ENCODE measurements at places on chromosomes 2 and 18. TPM values are rescaled to one million over a fixed set of nuclear protein-coding genes. Genes with fewer than 3 reads are reported as not detected.

The XIRP2 gene
- total RNA-seq: 420 TPM

- DNase-seq: no peak
These were observed 38.2 kb downstream of the TPO start for GRCh38 chr2:1451422-1451821.

- no peak for DNase-seq
These were observed 74.3 kb upstream of the CCDC150 start for GRCh38 chr2:196565106-196565765.

DNA sequence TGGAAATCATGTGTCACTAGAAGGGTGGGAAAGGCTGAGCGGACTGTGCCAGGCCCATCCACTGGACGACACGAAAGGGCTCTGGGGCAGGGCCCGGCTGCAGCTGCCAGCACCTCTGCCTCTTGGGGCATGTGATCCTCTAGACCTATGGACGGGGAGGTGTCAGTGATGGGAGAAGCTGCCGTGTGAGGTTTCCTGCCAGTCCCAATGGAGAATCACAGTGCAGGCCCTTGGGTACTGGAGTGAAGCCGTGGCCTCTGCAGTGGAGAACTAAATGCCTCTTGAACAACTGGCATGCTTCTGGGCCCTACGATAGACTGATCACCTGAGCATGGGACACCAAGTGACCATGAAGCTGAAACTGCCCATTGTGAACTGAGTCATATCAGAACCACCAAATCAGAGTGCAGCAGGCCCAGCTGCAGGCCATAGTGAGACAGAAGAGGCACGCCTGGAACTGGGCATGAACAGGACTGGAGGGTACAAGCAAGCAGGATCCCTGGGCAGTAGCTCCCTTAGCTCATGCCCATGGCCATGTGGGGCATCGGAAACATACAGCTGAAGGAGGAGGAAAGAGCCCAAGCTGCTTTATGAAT is 18.8 kb upstream of the RHOB start:
- no peak for DNase-seq

DNA sequence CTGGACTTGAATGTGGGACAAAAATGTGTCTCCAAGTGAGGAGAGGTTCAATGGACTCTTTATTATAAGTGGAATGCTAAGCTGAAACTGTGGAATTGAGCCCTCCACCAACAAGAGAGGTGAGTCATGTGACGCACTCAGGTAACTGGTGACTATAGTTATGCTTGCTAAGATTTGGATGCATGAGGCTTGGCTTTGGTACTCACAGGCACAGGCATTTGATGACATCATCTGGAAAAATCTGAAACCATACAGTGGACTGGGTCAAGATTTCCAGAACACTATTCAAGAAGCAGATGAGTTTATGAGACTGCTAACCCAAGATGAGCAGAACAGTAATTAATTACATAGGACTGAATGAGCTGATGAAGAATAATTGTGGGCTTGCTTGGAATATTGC is 15.7 kb upstream of the SULT1C3 start:
- no peak for DNase-seq

The TNFRSF11A gene
- 0.72 TPM for total RNA-seq

- DNase-seq: no peak
These were observed 143.9 kb downstream of the L3MBTL4 start for GRCh38 chr18:6270771-6271216.

DNA sequence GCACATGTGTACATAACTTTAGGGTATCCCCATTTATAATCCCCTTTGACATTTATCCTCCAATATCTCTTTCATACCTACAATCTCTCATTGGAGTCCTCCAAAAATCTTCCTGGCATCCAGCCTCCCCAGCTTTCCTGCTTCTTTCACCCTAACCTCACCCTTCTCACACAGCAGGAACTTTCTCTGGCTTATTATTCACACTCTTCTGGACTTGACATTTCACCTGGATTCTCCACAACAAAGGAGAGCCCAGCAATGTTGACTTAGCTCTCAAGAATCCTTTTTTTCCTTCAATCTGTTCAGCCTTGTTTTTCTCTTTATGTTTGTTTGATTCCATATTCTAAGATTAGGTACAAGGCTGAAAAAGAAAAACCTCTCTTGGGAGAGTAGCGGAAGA is 783.6 kb upstream of the ACVR2A start:
- DNase-seq: no peak
